ENCODE measurements at places on chromosomes 7 and 10.
A peak's percentile ranks its signal among the peaks of the same experiment; 100 is the strongest.

DNA sequence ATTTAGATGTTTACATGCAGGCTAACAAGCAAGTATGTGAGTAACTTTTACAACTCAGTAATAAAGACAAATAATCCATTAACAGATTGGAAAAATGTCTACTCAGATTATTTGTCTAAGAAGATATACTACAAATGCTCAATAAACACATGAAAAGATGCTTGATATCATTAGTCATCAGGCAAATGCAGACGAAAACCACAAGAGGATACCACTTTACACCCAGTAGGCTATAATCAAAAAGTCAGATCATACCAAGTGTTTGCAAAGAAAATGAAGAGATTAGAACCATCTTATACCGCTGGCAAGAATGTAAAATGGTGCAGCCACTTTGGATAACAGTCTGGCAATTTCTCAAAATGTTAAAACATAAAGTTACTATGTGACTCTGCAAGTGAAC lies 84.1 kb downstream of the MALSU1 start:
- DNase-seq, result no peak

DNA sequence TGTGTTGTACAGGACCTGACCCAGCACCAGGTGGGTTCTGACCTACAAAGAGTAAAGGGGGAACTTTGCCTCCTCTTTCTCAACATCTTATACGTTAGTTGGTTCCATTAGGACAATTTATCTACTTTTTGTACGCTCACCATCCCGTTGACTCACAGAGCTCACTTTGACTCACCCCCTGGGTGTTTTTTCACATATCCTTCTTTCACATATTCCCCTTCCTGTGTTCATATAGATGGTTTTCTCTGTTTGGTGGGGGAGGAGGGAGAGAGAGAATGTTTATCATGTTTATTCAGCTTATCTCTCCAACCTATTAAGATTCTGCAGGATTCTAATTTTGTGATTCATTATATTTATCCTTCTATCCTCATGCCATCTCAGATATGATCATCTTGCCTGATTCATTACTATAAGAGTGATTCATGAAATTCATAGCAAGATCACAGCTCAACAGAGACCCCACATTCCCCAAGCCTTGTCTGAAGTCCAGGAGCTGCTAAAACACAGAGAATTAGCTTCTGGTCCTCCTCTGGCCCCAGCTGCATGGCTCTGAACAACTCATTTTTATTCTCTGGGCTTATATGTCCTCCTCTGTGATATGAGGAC lies 37.2 kb downstream of the PRSS2 start:
- no peak for DNase-seq

DNA sequence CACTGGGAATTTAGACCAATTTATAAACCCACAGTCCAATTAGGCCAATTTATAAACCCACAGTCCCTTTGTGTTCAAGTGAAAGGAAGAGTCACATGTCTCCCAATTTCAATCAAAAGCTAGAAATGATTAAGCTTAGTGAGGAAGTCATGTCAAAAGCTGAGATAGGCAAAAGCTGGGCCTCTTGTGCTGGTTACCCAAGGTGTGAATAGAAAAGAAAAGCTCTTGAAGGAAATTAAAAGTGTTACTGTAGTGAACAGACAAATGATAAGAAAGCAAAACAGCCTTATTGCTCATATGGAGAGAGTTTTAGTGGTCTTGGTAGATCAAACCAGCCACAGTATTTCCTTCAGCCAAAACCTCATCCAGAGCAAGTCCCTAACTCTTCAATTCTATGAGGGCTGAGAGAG lies 245.0 kb downstream of the HDAC9 start:
- no peak for DNase-seq

GRCh38 chr7:20240080-20240926 lies 23.1 kb upstream of the MACC1 start:
- DNase-seq, result no peak

GRCh38 chr10:80619036-80619435 lies 81.3 kb downstream of the SH2D4B start:
- no peak for DNase-seq

DNA sequence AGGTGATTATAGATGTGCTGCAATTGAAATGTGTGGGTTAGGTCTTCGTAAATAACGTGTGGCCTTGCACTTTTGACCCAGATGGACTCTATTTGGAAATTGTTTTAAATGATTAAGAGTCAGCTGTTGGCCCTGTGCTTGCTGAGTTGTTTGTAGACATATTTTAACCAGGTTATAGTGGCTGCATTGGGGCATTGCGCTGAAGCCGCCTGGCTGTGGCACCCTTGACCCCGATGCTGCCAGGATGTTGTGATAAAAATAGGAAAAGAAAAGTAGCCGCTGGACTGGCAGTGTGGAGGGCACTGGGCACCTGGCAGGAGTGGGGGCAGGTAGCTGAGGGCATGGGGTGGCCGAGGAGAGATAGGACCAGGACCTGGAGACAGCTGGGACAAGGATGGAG lies 13.4 kb downstream of the LRRC27 start:
- no peak for DNase-seq

GRCh38 chr7:106367664-106368063 lies 82.9 kb upstream of the NAMPT start:
- no peak for DNase-seq

DNA sequence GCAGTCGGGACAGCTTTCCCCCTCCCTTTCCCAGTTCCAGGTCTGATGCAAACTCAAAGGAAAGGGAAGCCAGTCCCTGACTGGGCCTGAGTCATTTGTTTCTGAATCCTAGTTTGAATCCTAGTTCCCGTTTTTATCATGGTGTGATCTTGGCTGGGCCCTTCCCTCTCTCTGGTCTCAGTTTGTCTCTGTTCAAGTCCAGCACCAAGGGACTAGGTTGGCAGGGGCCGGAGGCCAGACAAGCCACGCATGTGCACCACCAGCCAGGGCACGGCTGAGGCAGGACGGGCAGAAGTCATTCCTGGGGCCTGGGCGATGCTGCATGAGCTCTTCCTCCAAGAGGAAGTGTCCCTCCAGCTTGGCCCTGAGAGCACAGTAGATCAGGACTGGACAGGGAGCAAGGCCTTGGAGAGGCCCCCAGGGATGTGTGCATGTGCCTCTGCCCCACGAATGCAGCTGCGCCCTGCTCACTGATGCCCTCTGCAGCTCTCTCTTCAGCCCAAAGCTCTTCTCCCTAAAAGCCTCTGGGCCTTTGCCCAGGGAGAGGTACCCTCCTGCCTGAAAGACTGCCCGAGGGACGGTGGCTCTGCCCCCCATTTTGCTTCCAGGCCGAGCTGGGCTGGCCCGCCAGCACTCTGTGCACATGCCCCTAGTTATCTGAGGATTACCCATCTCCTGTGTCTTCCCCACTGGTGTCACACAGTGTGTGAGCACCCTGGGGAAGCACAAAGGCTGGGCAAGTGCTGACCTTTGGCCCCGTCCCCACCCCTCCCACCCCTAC lies 86.7 kb downstream of the ZMIZ1 start:
- DNase-seq, result no peak

- no peak for DNase-seq
Observed at GRCh38 chr7:3210531-3210930, 90.5 kb upstream of the SDK1 start.

- no peak for DNase-seq
Observed at GRCh38 chr10:15333909-15334649, 37.0 kb downstream of the FAM171A1 start.

GRCh38 chr7:85095366-85095765 lies 91.5 kb downstream of the SEMA3D start:
- no peak for DNase-seq

GRCh38 chr7:127831318-127832219 lies 179.6 kb downstream of the SND1 start:
- no peak for DNase-seq

- DNase-seq, result no peak
Observed at GRCh38 chr7:21011153-21011552, 224.5 kb upstream of the SP8 start.

- peak; percentile 50 for DNase-seq
Observed at GRCh38 chr7:157339777-157340677, 3.2 kb downstream of the DNAJB6 start.

DNA sequence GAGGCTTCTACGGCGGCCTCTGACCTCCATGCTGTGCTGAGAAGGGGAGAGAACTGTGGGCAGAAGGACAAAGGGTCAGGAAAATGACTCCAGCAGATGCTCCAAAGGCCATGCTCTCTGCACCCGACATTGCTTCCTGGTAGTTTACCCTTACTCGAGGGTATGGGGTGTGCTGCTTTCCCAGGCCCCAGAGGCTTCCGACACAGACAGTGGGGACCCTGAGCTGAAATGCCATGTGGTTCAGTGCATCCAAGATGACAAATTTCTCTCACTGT lies 130.9 kb downstream of the PTPN20 start:
- no peak for DNase-seq

DNA sequence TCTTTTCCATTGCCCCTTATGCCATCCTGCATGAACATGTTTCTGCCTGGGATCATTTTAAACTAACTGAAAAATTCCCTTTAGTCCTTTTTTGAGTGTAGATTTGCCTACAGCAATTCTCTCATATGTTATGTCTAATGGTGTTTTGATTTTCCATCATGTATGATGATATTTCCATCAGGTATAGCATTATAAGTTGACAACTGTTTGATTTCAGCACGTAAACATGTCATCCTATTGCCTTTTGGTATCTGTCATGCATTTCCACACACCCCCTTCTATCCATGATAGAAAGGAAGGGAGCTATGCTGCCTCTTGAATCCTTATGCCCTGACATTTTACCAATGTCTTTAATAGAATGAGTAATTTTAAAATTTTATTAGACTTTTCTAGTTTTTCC lies 116.8 kb downstream of the ZPBP start:
- DNase-seq, result no peak

DNA sequence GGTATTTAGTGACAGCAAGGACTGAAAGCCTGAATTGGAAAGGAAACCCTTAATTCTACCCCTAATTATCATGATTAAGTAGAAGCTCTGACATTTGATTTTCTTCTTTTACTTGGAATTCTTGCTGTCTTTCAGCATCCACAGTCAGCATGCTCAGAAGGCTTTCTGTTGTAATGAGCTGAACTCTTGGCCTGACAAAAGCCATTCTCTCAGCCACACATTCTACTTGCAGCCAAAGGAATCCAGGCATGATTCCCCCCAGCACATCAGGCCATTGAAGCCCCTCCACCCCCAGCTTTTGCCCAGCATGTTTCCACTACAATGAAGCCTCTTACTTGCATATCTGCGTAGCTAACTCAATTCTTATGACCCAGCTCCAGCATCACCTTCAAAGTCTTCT lies 94.3 kb upstream of the FRMD4A start:
- DNase-seq, result no peak

DNA sequence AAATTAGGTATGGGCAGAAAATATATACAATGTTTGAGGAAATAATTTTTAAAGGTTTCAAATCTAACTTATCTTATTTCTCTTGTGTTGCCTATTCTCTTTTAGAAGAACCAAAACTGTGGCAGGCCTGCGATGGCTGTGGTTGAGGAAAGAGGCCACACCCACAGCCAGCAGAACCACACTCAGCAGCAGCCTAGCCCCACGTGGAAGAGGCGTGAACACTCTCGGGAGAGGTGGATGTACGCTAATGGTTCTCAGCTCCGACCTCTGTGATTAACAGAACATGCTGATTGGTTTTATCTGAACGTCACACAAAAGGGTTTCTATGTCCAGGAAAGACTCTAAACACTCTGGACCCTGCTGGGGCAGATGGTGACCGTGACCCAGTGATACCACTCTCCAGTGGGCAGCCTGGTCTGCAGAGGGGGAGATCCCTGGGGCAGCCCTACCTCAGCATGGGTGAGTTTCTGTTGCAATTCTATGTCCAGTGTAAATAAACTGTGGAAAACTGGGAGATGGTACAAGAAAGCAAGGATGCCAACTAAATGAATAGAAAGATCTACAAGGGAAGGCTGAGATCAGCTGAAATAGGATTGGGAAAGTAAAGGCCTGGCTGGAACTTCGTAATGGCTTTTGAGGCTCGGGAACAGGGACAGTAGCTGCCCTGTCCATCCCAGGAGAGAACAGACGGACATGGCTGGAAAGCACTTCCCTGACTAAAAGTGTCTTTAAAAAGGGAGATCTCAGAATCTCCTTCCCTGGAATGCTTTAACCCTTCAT lies 26.6 kb downstream of the DIP2C start:
- no peak for DNase-seq

- no peak for DNase-seq
Observed at GRCh38 chr10:97850446-97850845, 803 bp downstream of the GOLGA7B start.

DNA sequence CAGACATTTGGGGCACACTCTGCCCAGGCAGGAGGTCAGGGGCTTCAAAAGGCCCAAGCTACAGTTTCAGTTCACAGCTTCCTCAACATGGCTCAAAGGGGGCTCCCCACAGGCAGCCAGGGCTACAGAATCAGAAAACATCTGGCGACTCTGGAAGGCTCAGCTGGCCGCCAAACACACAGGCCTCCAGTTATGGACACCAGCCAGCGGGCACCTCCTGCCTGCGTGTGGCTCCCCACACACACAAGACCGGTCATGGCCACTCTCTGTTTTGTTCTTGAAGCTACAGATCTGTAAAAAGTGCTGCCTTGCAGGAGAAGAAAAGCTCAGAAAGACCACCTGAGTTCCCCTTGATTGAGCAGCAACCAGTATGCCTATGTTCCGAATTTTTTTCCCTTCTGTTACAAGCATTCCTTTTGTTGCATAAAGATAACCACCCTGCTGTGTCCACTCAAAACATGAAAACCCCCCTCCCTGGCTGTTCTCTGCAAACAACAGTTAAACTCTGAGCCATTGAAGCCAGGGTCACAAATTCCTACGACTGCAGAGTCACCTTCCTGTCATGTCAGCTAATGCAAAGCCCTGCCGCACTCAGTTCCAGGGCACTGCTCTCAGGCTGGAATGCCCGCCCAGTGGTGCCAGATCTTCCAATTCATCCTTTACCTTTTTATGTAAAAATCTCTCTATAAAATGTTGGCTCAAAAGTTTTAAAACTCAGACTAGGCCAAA lies 33.6 kb downstream of the VSTM4 start:
- no peak for DNase-seq

- DNase-seq, result no peak
Observed at GRCh38 chr10:42615419-42615818, 23.0 kb downstream of the ZNF33B start.

- DNase-seq, result no peak
Observed at GRCh38 chr10:88530093-88530492, 53.0 kb downstream of the RNLS start.

DNA sequence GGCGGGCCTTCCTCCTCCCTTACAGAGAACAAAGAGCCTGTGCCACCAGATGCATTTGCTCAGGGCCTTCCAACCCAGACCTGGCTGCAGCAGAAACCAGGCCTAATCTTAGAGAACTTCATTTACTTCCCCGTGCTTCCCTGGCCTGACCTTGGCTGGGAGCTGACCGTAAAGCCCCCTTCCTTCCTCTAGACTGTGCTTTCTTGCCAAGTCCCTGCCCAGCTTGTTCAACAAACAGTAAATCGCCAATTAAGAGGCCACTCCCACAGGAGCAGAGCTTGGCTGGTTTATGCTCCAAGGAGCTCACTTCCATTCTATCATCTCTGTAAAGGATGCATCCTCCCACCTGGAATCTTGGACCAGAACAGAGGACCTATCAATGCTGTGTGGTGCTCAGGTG lies 110.9 kb downstream of the COL13A1 start:
- no peak for DNase-seq

- peak; percentile 16 for DNase-seq
Observed at GRCh38 chr7:155764438-155764793, 47.8 kb downstream of the SHH start.

- DNase-seq, result no peak
Observed at GRCh38 chr7:16739863-16740622, 13.5 kb upstream of the TSPAN13 start.

GRCh38 chr10:64089648-64090047 lies 568.4 kb downstream of the REEP3 start:
- DNase-seq, result no peak
